Stimulated activated CD8-positive, alpha-beta memory T cell treated with anti-CD3 and anti-CD28 coated beads, Interleukin-2, amount 100 ng/mL, for 1 hour (primary cell): ENCODE measurements at places on chromosomes 4 and X.

GRCh38 chr4:47862297-47862696, 24.4 kb upstream of the CORIN start:
- no peak for DNase-seq

DNA sequence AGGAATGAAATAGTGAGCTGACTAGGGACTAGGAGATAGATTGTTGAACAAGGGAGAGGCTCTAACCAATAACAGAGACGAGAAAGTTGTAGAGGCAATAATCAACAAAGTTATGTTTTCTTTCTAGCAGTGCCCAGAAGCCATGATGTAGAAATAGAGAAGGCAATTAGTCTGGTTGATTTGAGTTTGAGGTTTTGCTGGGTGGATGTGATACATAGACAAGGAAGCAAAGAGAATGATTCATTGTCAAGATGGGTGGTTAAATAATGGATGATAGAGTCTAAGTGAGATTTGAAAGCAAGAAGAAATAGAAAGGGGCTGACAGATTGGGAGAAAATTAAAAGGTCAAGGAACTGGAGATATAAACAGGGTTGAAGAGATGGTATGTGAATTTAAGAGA, 11.2 kb downstream of the RBM41 start:
- DNase-seq, result no peak

- no peak for DNase-seq
Measured at GRCh38 chr4:101158134-101158482, 189.2 kb downstream of the PPP3CA start.

- DNase-seq, result no peak
Measured at GRCh38 chr4:133996431-133997121, 205.0 kb downstream of the PABPC4L start.

GRCh38 chr4:13409324-13409723, 74.8 kb downstream of the RAB28 start:
- DNase-seq, result no peak

- no peak for DNase-seq
Measured at GRCh38 chrX:40863671-40864070, 128.3 kb upstream of the MED14 start.

GRCh38 chrX:70346418-70347070, 56.6 kb downstream of the KIF4A start:
- no peak for DNase-seq
